ENCODE measurements at places on chromosomes 16 and 17. TPM values are rescaled to one million over a fixed set of nuclear protein-coding genes. Genes with fewer than 3 reads are reported as not detected.

Gene KRTAP9-2
- not detected for total RNA-seq

Gene MPRIP
- total RNA-seq, result 134 TPM

Gene KRT16
- total RNA-seq, result not detected

Gene CALB2
- total RNA-seq, result 0.47 TPM

Gene UTS2R
- total RNA-seq, result 0.29 TPM

Gene IGF2BP1
- 4.3 TPM for total RNA-seq

Gene CCT6B
- total RNA-seq, result 2.3 TPM

Gene CD300E
- total RNA-seq, result 1.1 TPM

Gene DNAH2
- 0.47 TPM for total RNA-seq

Gene FBXW10B
- total RNA-seq, result 0.41 TPM

Gene TACO1
- 17.5 TPM for total RNA-seq

Gene ADORA2B
- total RNA-seq, result 1.8 TPM

Gene CDYL2
- total RNA-seq, result 6.4 TPM

Gene FBXO39
- total RNA-seq, result not detected

Gene MLX
- total RNA-seq, result 29.0 TPM

Gene C17orf78
- total RNA-seq, result not detected

Gene MT1A
- not detected for total RNA-seq

Gene PRPSAP2
- total RNA-seq, result 42.6 TPM

Gene NPTX1
- total RNA-seq, result 0.99 TPM

Gene GSDMA
- total RNA-seq, result not detected

Gene CRYM
- 6.1 TPM for total RNA-seq

Gene NOG
- 3.4 TPM for total RNA-seq
